Occipital lobe (tissue), 3 donors: ENCODE measurements at places on chromosomes 11 and 22.

- no peak for DNase-seq
These were observed 119.6 kb downstream of the DYNC2H1 start for GRCh38 chr11:103228807-103229206.

DNA sequence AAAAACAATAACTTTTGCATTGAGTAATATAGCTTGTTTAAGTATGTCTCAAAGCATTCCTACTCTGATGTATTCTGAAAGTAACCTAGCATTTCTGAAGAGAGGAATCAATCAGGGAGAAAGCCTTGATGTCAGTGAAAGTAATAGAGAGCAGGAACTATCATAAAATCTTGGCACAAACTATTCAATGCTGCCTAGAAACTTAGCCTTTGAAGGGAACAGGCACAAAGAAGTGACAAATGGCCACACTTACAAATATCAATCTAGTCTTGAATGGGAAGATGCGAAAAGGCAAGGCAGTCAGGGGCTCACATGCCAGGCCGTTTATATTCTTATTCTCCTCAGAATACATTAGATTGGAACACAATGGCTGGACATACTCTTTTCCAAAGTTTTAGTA, 576.5 kb upstream of the ANO3 start:
- DNase-seq, result no peak

DNA sequence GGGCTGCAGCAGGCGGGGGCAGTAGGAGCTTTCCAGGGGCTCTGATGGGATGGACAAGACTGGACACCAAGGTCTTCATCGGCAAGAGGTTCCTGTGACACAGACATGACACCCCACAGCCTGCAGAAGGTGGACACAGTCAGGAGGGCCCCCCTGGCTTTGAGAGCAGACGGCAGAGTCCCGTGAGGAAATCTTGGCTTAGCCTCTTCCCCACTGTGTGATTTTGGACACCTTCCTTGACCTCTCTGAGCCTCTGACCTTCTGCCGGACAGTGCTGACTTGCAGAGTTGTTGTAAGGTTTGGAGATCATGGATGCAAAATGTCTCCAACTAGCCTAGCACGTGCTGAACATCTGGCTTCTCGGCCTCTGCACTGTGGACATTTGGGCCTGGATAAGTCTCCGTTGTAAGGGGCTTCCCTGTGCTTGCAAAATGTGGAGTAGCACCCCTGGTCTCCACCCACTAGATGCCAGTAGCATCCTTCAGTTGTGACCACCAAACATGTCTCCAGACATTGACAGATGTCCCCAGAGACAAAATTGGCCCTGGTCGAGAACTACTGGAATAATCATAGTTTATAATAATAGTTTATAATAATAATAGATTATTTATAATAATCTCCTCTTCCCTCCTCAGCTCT, 54.6 kb downstream of the MCM5 start:
- DNase-seq, result no peak

- no peak for DNase-seq
These were observed 16.8 kb downstream of the SERPING1 start for GRCh38 chr11:57614234-57614772.

DNA sequence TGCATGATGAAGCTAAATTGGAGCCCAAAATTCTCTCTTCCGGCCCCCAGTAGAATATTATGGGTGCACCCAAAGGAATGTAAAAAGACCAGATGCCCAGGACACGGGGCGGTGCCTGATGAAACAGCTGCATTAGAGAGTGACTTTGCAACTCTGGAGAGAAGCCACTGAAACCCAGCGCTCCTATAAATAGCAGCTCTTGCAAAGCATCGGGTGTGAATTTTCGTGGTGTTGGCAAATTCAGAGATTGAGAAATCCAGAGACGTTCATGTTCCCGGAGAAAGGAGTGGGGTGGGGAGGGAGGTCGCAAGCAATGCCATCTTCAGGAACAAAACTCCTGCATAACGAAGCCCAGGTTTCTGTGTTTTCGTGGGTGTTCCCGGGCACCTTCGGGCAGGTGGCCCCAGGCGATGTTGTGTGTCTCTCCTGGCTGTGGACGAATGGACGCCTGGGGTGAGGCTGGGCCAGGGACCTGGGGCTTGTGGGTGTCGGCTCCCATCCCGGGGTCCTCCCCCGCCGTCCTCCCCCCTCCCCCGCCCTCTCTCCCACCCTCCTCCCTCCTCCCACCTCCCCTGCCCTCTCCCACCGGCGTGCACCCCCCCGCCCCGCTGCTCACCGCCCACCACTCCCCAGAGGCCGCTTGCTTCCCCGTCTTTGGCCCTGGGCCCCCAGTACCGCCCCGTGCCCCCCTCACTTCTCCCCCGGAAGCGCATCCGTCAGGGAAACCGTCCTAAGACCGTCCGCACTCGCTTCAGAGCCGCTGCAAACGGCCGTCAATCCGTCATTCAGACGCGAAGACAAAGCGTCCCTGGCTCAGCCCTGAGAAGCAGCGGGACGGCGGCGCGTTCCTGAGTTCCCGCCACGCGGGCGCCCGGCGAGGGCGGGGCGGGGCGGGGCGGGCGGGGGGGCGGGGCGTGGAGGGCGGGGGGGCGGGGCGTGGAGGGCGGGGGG, 26.7 kb upstream of the TOLLIP start:
- no peak for DNase-seq

GRCh38 chr22:50058906-50059880, 1.1 kb upstream of the TTLL8 start:
- no peak for DNase-seq

GRCh38 chr11:102853956-102854355, 10.5 kb upstream of the MMP3 start:
- DNase-seq, result no peak

DNA sequence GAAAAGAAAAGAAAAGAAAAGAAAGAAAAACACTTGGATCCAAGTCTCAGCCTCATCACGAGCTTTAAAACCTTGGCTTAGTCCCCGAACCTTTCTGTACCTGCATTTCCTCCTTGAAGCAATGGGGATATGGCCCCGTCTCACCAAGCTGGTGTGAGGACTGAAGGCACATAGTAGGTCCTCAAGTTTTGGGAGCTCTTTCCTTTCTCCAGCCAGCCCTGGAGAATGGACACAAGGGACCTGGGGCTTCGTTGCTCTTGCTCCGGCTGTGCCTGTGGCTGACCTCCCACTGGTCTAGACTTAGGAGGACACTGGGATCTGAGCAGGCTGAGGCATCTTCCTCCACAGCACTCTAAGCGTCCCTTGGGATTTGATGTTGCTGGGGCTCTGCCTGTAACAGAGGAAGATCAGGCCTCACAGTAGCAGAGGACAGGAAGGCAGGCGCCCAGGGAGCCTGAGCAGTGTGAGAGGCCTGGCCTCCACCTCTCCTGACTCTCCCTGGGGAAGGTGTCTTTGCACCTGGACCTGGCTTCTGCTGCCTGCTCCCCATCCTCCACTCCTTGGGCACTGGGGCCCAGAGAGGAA, 32.8 kb downstream of the KCNC1 start:
- no peak for DNase-seq

GRCh38 chr22:50576070-50576469, 2.2 kb downstream of the CPT1B start:
- DNase-seq, result no peak

DNA sequence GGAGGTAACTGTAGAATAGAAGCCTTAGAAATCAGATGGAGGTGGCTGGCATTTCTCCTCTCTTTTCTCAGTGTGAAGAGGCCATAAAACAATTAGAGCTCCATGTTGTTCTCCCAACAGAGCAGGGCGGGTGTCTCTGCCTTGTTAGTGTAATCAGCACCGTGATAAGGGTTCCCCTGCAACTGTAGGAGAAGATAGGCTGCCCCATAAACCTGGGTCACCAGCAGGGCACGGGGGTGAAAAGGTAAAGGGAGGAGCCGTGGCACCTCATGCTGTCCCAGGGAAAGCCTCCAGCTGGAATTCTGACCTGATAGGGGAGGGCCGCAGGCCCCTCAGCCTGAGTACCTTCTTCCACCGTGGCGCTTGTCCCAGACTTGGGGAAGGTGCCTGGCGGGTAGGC, 68.7 kb downstream of the ISX start:
- DNase-seq, result no peak

DNA sequence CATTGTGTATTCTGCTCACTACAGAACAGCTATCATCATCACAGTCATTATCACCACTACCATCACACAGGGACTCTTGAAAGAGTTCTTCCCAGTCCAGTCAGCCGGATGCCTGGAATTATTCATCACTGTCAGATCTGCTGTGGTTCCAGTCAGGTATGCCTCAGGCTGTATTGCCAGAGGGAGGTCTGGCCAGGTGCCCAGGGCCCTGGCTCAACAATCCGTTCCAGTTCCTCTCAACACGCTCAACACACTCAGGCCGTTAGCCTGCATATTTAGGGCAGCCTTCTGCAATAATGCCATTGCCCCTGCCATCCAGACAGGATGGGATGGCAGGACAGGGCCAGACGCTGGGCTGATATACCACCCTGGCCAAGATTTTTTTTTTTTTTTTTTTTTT, 28.6 kb upstream of the RASL10A start:
- DNase-seq, result peak; percentile 40

GRCh38 chr22:21945453-21946261, 7.0 kb downstream of the PPM1F start:
- no peak for DNase-seq

DNA sequence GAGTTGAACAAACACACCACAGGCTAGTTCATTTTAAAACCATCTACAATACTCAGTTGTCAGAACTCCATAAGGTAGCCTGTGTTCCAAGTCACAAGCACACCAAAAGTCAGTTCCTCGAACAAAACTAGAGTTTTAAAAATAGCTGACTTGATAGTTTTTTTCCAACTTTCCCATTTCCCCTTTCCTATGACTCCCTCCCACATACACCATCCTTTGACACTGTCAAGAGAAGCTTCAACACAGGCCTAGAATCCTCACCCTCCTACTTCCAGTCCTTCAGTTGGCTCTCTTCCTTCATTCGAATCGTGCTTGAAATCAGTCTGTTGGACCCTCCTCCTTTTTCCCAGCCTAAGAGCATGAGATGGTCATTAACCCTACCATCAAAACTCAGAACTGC, 105.7 kb upstream of the AKIP1 start:
- DNase-seq, result no peak

- DNase-seq, result peak; percentile 27
These were observed 494.1 kb downstream of the DLG2 start for GRCh38 chr11:85132851-85133585.

DNA sequence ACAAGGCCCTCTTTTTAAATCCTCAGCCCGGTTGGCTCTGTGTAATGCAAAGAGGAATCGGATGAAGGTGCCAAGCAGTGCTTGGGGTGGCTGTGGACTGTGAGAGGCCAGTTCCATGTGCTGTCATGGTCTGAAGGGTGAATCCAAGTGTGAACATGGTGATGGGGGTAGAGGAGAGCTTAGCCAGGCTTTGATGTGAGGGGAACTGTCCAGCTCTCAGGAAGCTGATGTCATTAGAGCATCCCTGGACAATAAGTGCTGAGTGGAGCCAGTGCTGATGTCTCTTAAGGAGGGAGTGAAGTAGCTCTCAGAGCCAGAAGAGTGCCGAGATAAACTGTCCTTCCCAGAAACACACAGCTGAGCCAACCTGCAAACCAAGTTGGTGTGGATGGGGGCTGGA, 53.6 kb downstream of the NAV2 start:
- DNase-seq, result no peak

DNA sequence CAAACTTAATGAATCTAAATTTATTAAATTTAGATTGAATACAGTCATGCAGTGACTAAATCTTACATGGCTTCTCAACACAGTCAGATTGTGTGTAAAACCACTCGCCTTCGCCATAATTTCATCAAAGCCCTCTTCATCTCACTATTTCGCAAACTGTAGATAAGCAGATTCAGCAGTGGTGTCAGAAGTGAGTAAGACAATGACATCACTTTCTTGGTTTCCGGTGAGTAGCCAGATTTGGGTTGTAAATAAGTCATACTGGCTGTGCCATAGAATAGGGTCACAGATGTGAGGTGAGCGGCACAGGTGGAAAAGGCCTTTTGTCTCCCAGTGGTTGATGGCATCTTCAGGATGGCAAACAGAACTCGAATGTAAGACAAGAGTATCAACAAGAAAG, 3.4 kb downstream of the OR10A6 start:
- no peak for DNase-seq

DNA sequence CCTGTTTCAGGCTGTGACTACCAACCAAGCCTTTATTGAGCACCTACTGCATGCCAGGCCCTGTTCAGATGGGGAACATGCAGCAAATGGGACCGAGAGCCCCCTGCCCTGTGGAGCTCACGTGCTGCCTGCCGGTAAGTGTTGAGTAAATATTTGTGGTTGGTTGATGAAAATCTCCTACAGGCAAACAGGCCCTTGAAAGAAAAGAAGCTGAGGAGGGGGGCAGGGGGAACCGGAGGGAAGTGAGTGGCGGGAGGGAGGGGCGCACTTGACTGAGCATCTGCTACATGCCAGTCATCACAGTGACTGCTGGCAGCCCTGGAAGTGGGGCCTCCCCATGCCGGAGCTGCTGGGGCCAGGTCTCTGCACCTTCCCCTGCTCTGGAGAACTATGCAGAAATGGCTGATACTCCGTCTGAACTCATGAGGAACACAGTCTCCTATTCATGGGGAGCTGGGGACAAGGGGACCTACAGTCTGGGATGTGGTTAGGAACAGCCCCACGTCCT, 34.2 kb downstream of the MACROD1 start:
- DNase-seq, result no peak
